H1 (cell line): ENCODE measurements at places on chromosomes 12 and 14.

DNA sequence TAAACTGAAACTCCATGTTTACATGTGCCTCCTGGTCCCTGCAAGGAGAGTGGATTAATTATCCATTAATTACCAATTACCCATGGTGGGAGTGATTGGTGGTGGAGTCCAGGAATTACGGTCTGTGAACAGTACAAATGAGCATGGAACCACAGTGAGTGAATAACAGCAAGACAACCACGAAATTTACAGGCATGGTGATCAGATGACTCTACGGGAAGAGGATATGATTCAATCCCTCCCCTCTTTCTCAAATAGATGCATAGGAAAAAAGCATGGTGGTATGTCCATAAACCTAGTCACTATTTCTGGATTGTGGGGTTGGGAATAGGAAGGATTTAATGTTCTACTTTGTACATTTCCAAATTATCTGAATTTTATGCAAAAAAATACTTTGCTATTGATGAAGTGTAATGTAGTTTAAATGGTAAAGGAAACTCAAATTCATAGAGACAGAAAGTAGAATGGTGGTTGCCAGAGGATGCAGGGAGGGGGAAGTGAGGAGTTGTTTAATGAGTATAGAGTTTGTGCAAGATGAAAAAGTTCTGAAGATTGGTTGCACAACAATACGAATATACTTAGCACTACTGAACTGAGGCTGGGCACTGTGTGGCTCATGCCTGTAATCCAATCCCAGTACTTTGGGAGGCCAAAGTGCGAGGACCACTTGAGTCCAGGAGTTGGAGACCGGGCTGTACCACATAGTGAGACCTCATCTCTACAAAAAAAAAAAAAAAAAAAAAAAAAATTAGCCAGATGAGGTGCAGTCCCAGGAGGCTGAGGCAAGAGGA is 41.2 kb upstream of the C12orf75 start:
- no peak for DNase-seq

GRCh38 chr12:77725611-77726010 is 105.1 kb upstream of the NAV3 start:
- no peak for DNase-seq

DNA sequence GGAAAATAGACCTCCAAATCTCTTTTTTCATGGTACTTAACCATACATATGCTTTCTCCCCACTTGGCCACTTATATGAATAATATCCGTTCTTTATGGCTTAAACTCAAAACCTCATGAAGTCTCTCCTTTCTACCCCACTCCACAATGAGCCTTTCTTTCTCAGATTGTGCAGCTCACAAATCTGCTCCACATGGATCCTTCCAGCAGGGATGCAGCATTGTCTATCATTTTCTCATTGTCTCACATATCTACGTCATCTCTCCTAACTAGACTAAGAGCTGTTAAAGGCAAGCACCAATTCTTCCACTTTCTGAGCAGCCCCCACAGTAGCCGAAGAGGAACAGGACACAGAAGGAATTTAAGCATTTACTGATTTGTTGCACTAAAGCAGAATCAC is 106.4 kb downstream of the HECTD4 start:
- no peak for DNase-seq

GRCh38 chr12:51419425-51420193 is 5.0 kb upstream of the SLC4A8 start:
- DNase-seq = no peak

DNA sequence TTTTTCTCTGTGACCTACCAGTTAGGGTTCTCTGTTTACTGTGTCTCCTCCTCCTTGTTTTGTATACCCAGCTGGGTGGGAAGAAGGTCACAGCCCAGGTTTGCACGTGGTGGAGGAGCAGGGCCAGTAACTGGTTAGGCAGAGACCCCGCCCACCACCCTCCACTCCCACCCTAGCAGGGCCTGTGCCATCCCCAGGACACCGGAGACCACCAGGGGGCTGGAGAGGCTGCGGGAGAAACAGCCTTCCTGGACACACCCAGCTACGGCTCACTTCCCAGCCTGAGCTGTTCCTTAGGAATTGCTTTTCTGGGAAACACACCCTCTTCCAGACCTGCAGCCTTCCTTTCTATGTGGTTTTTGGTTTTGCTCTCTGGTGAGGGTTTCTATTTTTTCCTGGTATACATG is 21.1 kb downstream of the BDKRB2 start:
- peak; percentile 23 for DNase-seq

- DNase-seq = no peak
Observed at GRCh38 chr12:27284751-27285150, 40.7 kb downstream of the STK38L start.

DNA sequence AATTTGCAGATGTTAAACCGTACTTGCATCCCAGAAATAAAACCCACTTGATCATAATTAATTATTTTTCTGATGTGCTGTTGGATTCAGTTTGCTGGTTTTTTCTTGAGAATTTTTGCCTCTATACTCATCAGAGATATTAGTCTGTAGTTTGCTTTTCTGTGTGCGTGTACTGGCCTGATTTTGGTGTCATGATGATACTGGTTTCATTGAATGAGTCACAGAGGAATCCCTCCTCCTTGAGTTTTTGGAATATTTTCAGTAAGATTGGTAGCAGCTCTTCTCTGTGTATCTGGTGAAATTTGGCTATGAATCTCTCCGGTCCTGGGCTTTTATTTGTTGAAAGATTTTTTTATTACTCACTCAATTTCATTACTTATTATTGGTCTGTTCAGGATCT is 100.4 kb upstream of the PMCH start:
- DNase-seq = no peak

GRCh38 chr12:71565535-71565934 is 98.1 kb downstream of the ZFC3H1 start:
- no peak for DNase-seq

- DNase-seq = no peak
Observed at GRCh38 chr14:78227248-78228077, 57.3 kb downstream of the NRXN3 start.

DNA sequence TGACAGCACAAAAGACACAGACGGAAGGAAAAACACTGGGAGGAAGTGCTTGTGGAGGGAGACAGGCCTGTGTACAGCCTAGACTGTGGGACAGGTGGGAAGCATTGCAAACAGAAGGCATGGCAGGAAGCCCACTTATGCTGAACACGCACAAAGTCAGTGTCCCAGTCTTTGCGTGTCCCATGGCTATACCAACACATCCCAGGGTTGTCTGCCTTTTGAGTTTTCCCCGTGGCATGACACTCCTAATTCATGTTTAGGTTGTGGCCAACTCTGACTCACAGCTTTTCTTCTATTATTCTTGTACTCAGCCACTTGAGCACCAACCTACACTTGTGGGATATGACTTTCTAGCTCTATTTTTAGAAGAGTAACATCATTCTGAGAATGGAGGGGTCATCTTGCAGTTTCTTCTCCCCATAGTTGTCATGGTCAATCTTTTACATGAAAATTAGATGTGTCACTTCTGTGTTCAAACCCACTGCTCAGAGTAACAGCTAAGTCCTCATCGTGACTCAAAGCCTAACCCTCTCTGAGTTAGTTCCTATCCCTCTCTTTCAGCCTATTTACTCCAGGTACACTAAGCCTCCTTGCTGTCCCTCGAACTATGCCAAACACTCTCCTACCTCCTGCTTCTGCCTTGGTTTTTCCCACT is 27.5 kb upstream of the JPH4 start:
- no peak for DNase-seq

DNA sequence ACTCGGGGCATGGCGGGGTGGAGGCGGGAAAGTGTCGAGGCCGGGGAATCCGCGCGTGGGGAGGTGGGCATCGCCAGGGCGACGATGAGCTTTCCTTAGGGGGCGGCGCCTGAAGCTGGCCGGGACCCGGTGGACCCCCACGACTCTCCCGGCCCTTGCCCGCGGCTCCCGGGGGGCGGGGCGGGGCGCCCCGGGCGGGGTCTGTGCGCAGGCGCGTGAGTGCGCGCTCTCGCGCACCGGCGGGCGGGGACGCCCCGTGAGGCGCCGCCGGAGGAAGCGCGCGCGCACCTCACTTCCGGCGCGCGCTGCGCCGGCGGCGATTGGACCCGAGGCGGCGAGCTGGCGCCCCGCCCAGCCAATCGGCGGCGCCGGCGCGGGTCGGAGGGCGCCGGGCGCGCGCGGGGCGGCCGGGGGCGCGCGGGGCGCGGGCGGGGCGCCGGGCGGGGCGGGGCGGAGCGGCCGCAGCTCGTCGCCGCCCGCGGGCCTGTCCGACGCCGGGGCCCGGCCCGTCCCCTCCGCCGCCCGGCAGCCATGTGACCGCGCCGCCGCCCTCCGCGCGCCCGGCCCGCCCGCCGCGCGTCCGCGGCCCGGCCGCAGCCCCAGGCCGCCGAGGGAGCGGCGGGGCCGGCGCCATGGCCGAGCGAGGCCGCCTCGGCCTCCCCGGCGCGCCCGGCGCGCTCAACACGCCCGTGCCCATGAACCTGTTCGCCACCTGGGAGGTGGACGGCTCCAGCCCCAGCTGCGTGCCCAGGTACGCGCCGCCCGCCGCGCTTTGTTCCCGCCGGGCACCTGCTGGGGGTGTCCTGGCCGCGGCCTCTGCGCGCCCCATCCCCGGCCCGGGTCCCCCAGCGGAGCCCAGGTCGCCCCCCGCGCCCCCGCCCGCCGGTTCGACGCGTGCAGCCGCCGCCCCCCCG is at the start of gene PACS2:
TSS of gene PACS2 (plus strand) at position 462 of the 914 bp plus-strand sequence. CDS start at position 633, 171 bp downstream.
- peak; percentile 36 for DNase-seq

GRCh38 chr12:105706321-105706972 is 376.0 kb downstream of the C12orf75 start:
- DNase-seq = peak; percentile 39

DNA sequence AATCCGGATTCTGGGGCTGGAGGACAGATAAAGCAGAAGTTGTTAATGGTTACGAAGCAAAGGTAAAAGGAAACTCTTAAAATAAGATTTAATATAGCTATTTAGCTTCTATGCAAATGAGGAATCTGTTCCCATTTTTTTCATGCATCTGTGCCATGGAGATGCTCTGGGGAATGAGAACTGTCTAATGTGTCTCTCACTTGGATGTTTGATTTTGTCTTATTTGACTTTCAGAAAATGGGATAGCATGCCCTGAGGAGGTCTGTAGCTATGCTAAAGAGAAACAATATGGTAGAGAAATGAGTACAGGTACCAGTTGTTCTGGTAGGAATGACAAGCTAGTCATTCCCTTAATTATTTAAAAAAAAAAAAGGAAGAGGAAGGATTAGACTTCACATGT is 24.3 kb downstream of the C12orf76 start:
- no peak for DNase-seq

DNA sequence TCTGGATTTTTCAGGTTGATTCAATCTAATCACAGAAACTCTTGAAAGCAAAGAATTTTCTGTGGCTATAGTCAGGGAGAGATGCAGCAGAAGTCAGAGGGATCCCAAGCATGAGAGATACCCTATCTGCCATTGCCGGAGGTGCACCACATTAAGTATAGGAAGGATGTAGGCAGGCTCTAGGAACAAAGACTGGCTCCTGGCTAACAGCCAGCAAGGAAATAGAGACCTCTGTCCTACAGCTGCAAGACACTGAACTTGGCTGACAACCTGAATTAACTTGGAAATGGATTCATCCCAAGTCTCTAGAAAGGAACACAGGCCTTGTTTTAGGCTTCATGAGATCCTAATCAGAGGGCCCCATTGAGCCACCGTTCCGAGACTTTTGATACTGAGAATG is 364.9 kb upstream of the FLRT2 start:
- DNase-seq = no peak

GRCh38 chr14:50826681-50827080 is 4.3 kb downstream of the NIN start:
- DNase-seq = no peak

- DNase-seq = no peak
Observed at GRCh38 chr12:53712059-53712643, 15.1 kb downstream of the CALCOCO1 start.

- DNase-seq = no peak
Observed at GRCh38 chr12:65536876-65537681, 258.6 kb downstream of the MSRB3 start.

GRCh38 chr12:47111392-47111778 is 31.6 kb upstream of the AMIGO2 start:
- no peak for DNase-seq

- DNase-seq = no peak
Observed at GRCh38 chr12:93979189-93979588, 169.2 kb upstream of the PLXNC1 start.

- no peak for DNase-seq
Observed at GRCh38 chr14:91016800-91017410, 43.5 kb downstream of the RPS6KA5 start.

- no peak for DNase-seq
Observed at GRCh38 chr12:47282206-47282605, 202.4 kb upstream of the AMIGO2 start.
